ENCODE measurements at places on chromosomes 3 and 15.

- no peak for DNase-seq
These were observed 696.6 kb upstream of the NAALADL2 start for GRCh38 chr3:174162550-174162949.

DNA sequence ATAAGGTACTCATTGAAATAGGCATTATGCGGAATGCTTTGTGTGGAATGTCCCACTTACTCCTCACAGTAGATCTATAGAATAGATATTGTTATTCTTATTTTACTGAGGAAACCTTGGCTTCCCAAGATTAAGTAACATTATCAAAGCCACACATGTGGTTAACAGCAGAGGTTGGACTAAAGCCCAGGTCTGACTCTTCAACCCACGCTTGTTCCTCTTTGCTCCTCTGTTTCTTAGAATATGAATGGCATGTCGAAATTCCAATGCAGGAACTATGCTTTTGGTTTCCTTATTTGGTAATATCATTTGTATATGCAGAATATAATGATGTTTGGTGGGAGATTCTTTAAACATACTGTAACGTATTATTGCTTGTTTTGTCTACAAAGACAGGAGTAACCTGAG lies 818.8 kb upstream of the LMCD1 start:
- DNase-seq: no peak

- peak; percentile 35 for DNase-seq
These were observed 1010.8 kb downstream of the FHIT start for GRCh38 chr3:60240492-60240891.

DNA sequence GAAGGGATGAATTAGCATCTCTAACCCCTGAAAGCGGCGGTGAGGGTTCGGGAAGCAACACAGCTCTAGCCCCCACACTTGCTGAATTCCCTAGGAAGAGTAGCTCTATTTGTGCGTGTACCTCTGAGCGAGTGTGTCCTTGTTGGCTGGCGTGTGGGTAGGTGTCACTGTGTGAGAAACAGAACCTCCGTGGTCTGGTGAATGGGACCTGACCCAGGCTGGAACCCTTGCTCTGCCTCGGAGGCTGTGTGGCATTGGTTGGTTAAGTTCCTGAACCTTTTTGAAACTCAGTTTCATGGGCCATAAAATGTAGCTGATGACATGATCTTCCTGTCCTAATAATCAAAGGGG lies 414 bp upstream of the TMEM115 start:
- no peak for DNase-seq

GRCh38 chr15:53389271-53390037 lies 370.0 kb downstream of the WDR72 start:
- no peak for DNase-seq

- DNase-seq: no peak
These were observed 48.5 kb upstream of the SLC4A7 start for GRCh38 chr3:27532426-27533260.

DNA sequence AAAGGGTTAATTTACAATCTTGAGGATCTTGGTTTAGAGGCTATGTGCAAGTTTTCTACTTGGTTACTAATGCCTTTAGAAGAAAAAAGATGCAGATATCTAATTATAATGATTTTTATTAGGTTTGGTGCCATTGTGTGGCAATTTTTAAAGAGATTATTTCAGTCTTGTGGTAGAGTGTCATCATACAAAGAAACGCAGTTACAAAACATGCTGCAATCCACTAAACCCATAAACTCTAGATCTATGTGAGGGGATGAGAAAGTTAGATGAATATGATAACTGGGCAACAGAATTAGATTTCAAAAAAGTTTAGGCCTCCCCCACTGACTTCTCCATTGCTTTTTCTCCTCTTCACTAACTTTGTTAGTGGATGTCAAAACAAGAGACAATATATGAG lies 106.0 kb downstream of the ARPP21 start:
- DNase-seq: no peak

- DNase-seq: no peak
These were observed 151.4 kb upstream of the SEMA6D start for GRCh38 chr15:47565949-47566348.

DNA sequence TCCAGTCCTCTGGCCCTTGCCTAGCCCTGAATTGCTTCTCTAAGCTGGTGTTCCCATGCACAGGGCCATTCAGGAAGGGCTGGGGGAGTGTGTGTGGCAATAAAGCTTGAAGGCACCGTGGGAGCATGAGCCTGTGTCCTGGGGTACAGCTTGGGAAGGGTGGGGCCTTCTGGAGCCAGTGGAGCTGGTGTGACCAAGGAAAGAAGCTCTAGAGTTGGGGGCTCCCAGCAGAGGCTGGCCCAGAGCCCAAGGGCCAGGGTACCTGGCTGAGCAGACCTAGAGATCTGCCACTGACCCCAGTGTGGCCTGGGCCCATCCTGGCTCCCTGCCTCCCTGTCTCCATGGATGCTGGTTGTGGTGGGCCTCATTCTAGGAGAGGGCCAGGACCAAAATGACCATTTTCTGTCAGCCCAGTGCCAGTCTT lies 8.1 kb downstream of the ABTB1 start:
- DNase-seq: no peak

DNA sequence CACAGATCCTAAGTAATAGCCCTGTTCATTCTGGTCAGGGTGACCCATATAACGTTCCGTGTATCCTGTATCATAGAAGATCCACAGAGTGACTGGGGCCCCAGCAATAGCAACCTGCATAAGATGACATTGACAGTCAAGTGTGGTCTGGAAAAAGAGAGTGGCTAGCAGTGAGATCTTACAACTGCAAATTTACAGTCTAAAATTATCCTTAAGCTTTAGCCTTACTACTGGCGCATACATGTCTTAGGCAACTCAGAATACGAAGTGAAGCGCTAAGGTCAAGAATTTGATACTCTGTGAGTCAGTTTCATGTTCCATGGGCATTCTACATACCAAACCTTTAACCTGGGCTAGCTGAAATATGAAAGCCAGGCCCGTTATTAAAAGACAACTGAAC lies 29.2 kb upstream of the IGDCC4 start:
- no peak for DNase-seq

DNA sequence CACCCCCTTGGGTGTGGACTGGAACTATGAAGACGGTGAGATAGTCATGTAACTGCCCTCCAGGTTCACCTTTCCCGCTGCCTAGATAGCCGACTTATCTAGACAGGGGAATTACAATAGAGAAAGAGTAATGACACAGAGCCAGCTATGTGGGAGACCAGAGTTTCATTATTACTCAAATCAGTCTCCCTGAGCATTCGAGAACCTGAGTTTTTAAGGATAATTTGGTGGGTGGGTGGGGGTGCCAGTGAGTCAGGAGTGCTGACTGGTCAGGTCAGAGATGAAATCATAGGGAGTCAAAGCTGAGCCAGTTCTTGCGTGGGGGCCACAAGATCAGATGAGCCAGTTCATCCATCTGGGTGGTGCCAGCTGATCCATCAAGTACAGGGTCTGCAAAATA lies 19.7 kb upstream of the DNAJC19 start:
- DNase-seq: no peak

GRCh38 chr3:107979538-107979937 lies 111.3 kb downstream of the CD47 start:
- DNase-seq: no peak

DNA sequence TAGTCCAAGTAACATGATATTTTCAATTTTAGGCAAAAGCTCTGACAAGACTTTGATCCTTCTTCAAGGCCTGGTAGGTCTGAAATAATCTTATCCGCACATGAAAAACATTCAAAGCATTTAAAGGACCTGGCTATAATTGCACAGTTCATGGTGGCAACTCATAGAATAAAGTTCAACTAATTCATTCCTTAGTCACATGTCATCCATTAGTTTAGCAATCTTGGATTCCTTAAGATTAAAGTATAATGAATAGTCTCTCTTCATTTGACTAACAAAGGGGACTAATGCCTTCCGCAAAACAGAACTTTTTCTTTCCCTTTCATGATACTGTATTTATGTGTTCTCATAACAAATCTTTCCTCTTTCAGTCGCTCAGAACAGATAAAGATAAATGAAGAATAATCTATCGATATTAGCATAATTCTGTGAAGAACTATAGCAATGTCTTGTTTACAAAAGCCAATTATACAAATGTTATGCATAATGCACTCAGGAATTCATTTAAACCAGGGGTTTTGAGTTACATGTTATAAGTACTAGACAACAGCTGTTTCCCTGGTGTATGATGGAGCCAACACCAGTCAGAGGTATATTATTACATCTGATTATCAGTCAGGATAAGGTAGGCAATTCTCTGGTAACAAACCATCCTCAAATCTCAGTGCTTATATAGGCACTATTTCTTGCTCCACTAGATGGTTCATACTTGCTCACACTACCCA lies 172.5 kb downstream of the POTEB3 start:
- no peak for DNase-seq

DNA sequence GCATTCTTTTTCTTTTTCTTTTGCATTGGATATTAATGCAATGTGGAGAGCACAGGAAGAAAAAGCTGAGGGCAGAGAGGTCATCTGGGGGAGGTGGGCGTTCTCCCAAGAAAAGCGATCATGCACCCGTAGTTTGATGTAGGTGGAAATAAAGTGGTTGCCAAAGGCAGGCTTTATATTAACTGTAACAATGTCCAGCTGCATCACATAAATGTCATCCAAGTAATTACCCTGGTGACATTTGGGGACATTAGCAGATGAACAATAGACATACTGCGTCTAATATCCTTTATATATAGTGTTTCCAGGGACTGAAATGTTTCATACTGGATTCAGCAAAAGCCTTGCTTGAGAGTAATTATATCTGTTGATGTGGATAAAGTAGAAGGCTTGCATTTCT lies 135.5 kb downstream of the CNTN6 start:
- no peak for DNase-seq

DNA sequence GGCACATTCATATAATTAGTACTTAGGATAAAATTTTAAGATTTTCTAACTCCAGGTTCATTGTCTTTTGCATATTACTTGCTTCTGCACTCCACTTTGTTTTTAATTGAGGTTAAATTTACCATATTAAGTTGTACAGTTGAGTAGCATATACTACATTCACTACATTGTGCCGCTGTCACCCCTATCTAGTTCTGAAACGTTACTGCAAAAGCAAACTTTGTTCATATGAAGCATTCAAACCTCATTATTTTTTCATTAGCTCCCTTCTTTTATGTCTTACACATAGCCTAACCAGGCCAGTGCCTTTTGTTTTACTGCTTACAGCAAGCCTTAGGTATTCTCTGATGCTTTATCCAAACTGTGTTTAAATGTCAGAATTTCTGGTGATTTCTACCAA lies 183.1 kb upstream of the CGNL1 start:
- DNase-seq: no peak

DNA sequence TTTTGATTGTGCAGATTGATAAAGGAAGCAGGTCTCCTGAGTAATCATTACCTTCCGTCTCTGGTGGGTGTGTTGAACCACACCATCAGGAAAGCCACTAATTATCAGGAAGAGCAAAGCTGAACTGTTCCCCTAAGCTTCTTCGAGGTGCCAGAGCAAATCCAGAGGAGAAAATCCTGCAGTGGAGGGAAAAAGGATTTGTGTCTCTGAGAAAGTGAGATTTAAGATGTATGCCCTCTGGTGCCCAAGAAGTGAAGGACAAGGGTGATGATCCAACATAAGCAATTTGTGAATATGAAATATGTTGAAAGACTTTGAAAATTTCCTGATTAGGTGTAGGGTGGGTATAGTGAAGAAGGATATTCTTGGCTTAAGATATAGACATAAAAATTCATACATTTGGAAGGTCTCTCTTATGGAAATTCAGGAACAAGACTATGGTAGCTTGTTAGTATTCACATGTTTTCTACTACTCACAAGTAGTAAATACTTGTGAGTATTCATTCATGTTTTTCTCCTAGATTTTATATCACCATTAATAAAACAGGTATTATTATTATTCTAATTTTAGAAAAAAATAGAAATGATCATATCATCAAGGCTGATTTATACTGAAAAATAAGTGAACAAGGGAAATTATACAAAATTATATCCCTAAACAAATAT lies 34.8 kb downstream of the COMMD2 start:
- peak; percentile 47 for DNase-seq

GRCh38 chr3:159884661-159885402 lies 103.8 kb upstream of the IL12A start:
- peak; percentile 36 for DNase-seq

DNA sequence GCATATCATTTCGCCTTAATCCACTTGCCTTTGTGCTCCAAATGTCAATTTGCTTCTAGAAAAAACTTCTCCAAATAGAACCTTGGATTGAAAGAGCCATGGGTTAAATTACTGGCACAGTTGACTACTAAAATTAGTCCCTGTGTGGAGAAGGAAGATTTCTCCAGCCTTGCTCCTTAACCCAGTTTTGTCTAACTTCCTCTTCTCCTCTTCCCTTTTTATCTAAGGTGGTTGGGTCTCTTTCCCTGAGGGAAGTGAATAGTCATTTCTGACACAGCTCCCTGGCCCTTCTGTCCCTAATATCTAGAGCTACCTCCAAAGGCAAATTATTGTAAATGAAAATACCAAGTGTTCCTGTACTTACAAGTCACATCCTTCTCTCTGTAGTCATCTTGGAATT lies 527.9 kb upstream of the TBL1XR1 start:
- DNase-seq: no peak

DNA sequence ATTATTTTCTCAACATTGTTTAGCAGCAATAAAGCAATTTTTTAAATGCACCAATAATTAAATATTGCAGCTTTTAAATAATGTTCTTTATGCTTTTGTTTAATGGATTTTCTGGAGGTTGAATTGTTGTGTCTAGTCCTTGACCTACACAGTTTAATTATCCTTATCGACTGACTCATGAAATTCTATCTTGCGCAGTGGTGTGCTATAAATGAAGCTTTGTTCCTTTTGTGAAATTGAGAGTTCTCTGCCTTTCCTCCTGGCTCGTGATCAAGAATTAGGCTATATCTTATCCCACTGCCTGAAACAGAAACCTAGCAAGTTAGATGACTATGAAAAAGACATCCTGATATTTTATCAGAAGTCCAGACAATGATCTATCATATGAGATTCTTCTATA lies 37.0 kb upstream of the PIK3R4 start:
- DNase-seq: no peak

- no peak for DNase-seq
These were observed 13.2 kb upstream of the ATP2B2 start for GRCh38 chr3:10518506-10519150.

Data from NCI-H774 (cell line).